Lower lobe of right lung (tissue), 2 donors: ENCODE measurements at places on chromosomes 3 and 15.

- no peak for DNase-seq
Observed at GRCh38 chr3:43307226-43307625, 20.9 kb downstream of the SNRK start.

- DNase-seq = no peak
Observed at GRCh38 chr15:53323191-53323590, 436.3 kb downstream of the WDR72 start.

- no peak for DNase-seq
Observed at GRCh38 chr3:184334470-184335158, 2.8 kb upstream of the FAM131A start.

GRCh38 chr3:49171775-49172500 lies 540 bp downstream of the KLHDC8B start:
- no peak for DNase-seq

DNA sequence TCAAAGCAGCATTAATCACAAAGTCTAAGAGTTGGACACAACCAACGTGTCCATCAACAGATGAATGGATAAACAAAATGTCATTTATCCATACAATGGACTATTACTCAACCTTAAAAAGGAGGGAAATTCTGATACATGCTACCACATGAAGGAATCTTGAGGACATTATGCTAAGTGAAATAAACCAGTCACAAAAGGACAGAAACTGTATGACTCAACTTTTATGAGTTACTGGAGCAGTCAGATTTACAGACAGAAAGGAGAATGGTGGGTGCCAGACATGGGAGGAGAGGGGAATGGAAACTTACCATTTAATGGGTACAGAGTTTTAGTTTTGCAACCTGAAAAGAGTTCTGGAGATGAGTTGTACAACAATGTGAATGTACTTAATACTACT lies 43.0 kb upstream of the SEC13 start:
- no peak for DNase-seq

DNA sequence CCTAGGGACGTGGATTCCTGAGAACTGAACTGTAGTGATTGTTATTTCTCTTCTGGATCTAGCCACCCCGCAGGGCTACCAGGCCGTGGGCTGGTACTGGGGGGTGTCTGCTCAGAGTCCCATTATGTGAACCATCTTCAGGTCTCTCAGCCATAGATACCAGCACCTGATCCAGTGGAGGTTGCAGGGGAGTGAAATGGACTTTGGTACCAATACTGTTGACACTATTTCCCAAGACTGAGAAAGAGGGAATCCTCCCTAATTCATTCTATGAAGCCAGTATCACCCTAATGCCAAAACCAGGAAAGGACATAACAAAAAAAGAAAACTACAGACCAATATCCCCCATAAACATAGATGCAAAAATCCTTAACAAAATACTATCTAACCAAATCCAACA lies 237.0 kb upstream of the AGTR1 start:
- no peak for DNase-seq

DNA sequence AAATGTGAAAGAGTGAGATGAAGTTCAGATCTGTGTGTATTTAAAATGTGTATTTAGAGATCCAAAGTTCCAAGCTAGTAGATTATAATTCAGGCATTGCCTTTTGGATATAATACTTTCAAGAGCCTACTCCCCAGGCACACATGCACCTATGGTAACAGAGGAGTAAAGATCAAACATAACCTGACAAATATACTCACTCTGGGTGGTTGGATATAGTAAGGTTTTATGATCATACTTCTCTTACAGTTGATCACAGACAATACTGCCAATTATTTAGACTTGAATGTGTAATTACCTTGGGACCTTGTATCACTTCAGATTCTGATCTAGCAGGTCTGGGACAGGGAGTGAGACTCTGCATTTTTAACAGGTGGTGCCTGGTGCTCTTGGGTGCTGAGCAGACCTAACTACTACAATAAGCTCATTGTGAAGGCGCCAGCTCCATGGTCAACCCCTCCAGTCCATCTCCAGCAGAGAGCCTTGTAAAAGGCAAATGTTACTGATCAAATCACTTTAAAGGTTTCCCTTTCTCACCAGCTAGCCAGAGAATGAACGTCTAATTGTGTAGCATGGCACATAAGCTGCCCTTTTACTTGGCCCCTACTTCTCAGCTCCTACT lies 55.5 kb downstream of the NBEAL2 start:
- DNase-seq = no peak
